ENCODE measurements at places on chromosomes 4 and X.
A peak's percentile ranks its signal among the peaks of the same experiment; 100 is the strongest.

- DNase-seq: no peak
These were observed 80.0 kb downstream of the KCTD8 start for GRCh38 chr4:44368413-44369167.

DNA sequence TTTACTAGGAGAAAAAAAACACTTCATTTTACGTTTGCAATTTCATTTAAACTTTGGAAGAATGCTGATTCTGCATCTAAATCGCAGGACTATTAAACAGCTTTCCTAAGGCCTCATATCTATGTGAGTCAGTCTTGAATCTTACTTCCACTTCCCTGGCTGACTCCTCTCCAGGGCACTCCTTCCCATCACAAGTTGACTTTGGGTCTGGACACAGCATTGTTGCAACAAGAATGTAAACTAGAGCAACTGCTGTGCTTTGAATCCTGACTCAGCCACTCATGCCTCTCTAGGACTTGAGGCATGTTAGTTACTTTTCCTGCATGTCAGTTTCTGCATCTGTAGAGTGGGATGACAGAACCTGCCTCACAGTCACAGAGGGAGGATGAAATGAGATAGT, 413.8 kb downstream of the FAT4 start:
- DNase-seq: peak; percentile 93

- DNase-seq: no peak
These were observed 733.4 kb upstream of the INTU start for GRCh38 chr4:126899331-126899801.

GRCh38 chr4:93719552-93719951, 109.0 kb upstream of the ATOH1 start:
- DNase-seq: no peak

- no peak for DNase-seq
These were observed 53.9 kb upstream of the DAPP1 start for GRCh38 chr4:99762728-99763127.

DNA sequence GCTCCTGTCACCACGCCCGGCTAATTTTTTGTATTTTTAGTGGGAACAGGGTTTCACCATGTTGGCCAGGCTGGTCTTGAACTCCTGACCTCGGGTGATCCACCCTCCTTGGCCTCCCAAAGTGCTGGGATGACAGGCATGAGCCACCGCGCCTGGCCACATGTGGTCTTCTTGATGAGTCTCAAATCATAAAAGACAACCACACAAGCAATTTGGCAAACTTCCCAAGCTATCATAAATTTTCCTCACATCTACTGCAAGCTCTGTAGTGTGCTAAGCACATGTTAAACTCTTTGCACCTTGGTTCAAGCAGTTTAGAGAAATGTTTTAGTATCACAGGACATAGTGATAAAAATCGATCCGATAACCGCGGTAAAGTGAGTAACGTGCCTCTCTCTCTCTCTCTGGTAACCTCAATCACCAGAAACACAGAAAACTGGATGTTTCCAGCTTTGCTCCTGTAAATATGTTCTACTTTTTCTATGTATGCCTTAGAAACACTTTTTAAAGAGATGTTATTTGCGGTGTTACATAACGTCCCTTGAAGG, 256.8 kb downstream of the DHRSX start:
- DNase-seq: no peak

DNA sequence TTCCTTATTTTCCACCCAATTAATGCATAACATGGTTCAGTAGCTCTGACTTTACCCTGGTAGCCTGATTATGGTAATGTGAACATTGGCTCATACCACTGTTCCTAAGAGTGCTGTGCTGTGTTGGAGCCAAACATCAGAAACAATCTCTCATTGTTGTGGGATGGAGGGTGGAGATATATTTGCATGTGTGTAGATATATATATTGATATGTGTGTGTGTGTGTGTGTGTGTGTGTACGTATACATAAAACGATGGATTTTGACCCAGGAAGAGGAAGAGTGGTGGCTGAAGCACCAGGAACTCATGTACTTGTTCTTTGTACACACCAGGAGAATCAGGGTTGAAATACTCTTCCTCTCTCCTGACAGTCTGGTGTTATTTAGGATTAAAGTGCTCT, 247.7 kb downstream of the IL15 start:
- DNase-seq: no peak

DNA sequence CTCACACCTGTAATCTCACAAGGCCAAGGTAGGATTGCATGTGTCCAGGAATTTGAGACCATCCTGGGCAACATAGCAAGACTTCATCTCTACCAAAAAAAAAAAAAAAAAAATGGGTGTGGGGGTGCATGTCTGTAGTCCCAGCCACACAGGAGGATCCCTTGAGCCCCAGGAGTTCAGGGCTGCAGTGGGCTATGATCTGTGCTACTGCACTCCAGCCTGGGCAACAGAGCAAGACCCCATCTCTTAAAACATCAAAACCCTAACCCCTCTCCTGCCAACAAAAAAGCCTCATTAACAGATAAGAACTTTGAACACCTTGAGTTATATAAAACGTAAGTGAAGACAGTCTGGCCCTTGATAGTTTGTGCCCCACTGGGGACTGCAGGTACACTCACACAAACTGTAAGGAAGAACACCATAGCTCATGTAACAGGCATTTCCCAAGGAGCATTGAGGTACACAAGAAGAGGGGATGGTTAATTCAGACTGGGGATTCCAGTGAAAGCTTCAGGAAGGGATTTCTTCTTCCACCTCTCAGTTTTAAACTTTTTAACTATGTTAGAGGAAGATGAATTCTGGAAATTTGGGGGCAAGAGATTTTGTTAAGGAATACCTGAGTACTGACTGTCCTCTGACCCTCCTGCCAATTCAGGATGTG, 34.7 kb downstream of the RBPJ start:
- no peak for DNase-seq

GRCh38 chr4:104429150-104429741, 65.4 kb downstream of the CXXC4 start:
- no peak for DNase-seq

DNA sequence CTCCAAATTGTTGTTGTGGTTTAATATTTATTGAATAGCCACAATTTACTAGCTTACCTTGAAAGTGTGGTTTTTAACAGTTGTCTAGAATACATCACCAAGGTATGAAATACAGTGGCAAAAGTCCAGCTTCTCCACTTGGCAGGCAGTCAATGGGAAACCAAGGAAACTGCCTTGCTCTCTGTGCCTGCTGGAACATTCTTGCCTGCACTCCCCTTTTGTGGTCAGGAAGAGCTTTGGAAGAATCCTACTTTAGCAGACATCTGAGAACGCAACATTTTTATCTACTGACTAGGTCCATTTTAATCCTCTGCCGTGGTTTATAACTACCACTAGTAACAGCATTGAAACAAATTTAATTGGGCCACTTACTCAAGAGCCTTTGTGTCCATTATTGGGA, 64.5 kb downstream of the TENM3 start:
- DNase-seq: peak; percentile 80

GRCh38 chrX:107871136-107871535, 45.5 kb downstream of the MID2 start:
- DNase-seq: no peak

DNA sequence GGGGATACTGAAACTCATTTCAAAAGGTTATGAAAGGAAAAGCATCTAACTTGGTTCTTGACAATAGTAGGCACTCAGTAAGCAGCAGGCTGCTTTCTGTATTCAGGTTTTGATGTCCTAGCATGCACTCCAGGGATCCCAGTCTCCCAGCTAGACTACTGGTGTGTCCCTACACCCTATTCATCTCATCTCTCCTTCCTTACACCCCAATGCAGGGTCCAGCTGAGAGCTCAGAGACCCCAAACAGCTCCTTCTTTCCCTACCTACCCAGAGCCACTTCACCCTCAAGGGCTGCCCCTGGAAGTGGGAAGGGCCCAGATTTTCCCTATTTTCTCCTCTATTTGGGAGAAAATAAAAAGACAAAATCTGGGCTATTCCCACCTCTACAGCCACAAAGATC, 1.6 kb upstream of the EFNB1 start:
- no peak for DNase-seq

- DNase-seq: no peak
These were observed 167.8 kb upstream of the NAP1L5 start for GRCh38 chr4:88865466-88865865.

DNA sequence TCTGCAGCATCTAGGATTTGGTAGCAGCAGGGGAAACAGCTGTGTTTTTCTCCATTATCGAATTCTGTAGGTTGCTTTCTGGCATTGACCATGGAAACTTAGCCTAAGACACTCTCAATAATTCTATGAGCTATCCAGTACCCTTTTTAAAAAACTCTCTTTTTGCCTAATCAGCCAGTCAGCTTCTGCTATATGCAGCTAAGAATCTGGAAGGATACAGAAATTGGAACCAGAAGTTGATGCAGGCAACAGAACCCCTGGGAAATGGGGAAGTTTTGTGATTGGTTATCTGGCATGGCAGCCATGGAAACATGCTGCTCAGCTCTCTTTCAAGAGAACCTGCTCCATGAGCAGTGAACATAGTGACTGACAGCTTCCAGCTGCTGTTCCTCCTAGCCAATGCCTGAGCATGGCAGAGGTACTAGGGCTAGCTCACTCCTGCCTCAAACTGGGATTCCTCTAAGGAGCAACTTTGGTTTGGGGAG, 417.6 kb upstream of the MAOA start:
- no peak for DNase-seq

GRCh38 chr4:109334129-109335105, 32.0 kb upstream of the COL25A1 start:
- no peak for DNase-seq

DNA sequence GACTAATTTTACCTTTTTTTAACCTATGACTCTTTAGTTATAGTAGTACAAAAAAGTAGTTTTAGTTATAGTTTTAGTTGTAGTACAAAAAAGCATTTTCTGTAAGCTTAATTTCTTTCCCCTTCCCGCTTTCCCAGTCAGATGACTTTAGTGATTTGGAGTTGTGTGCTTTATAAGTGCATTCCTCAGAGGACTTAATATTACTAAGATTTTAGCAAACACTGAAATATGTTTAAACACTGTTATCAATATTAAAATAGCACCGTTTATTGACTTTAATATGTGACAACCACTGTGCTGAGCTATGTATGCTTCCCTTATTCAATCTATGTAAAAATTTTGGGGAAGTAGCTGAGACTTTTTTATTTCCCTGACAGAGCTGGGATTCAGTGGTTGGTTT, 22.8 kb downstream of the GUF1 start:
- DNase-seq: no peak

DNA sequence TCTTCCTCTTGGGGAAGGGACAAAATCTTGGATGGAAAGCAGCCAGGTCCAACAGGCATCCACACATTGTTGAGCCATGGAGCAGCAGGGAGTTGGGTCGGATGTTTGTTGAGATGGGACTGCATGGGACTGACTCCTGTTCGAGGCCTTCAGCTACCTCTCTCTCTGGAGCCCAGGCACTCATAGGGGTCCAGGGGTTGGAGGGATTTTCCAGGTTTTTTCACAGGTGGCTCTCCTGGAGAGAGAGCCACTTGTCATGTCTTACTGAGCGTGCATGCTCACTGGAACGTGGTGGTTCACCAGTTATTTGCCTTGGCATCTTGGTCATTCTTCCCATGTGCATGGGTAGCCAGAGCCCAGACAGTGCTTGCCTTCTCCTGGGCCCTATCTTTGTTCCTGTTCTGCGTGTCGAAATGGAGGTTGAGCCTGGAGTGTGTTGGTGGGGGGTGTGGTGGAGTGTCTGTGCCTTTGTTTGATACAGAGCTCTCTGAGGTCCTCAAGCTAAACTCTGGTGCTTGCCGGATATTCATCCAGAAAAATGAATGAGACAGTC, 60.6 kb downstream of the NBDY start:
- DNase-seq: no peak

DNA sequence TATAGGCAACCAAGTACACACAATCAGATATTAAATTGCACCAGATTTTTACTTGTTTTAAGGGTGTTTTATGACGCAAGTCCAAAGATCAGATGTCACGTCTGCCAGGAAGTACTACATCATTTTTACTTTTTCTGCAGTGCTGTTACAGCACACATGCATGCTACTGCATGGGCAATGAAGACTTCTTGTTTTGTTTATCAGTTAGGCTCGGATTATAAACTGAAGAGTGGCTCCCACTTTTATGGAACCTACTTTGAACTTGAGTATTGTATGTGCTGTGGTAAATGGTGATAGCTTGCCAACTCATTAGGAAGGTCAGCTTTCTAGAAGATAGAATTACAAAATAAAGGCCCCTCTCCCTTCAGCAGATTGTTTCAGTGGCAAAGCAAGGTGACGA, 131.6 kb downstream of the CEP135 start:
- DNase-seq: no peak

- DNase-seq: no peak
These were observed 56.0 kb downstream of the PDLIM5 start for GRCh38 chr4:94507708-94508107.

GRCh38 chrX:50003927-50004326, 81.5 kb downstream of the CLCN5 start:
- no peak for DNase-seq

GRCh38 chr4:1060121-1060520, 48.7 kb downstream of the FGFRL1 start:
- DNase-seq: peak; percentile 28

- no peak for DNase-seq
These were observed 15.8 kb downstream of the WDR1 start for GRCh38 chr4:10100734-10101216.

DNA sequence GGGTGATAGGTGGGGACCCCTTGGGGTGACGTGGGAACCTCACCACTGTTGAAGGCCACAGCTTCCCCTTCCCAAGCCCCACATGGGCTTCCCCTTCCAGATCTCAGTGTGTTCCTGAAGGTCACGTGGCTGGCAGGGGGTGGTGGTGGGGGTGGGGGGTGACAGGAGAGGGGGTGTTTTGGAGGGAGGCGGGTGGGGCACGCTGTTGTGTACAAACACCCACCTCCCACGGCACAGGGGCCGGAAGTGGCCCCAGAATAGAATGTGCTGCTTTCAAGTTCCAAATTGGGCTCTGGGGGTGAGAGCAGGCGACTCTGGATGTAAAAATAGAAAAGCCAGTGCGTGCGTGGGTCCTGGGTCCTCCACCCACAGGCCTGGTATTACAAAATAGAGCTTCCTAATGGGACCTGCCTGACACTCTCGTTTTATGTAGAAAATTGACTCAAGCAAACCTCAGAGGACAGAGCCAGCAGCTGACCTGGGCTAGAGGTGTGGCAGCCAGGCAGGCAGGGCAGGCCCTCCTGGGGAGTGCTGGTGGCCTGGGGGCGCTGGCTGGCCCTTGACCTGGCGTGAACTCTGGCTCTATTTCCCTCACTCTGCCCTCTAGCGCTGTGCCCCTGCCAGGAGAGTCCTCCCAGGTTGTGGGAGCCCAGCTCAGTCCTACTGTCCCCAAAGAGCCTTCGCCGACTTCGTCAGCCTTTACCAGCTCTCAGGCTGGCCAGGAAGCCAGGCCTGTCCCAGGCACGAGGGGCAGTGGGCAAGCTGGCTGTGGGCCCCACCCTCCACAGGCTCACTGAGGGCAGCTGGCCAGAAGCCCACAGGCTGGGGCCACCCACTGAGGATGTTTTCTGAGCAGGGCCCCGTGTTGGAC, 5.4 kb upstream of the SH3BP2 start:
- DNase-seq: peak; percentile 55

DNA sequence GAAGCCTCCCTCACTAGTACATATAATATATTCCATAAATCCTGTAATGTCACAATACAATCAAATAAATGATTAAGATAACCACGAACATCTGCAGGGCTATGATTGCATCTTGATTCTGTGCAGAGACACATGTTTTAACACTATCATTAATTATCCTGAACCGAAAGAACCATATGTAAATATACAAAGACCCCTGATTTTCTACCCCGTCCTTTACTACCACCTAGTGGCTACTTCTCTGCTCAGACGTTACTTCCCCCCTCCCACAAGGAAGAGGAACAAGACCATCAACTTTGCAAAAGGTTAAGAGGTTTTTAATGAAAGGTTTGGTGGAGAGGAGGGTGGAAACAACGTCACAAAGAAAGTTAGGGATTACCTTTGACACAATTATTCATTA, 134.0 kb downstream of the COL4A6 start:
- DNase-seq: no peak

Measured in islet precursor cell (in vitro differentiated cells).